ENCODE measurements at places on chromosomes 5 and 9.

GRCh38 chr9:101478444-101478843 lies 42.9 kb upstream of the ALDOB start:
- no peak for DNase-seq

DNA sequence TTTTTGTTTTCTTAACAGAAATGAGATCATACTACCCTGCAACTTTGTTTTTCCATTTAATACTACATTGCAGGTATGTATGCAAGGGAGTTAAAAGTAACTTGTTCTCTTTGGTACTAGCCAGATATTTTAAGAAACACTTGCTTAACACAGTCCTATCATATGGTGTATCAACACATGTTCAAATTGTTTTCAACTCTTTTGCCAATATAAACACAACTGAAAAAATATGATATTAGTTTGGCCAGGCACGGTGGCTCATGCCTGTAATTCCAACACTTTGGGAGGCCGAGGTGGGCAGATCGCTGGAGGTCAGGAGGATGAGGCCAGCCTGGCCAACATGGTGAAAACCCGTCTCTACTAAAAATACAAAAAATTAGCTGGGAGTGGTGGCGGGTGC lies 41.6 kb downstream of the RNF38 start:
- no peak for DNase-seq

DNA sequence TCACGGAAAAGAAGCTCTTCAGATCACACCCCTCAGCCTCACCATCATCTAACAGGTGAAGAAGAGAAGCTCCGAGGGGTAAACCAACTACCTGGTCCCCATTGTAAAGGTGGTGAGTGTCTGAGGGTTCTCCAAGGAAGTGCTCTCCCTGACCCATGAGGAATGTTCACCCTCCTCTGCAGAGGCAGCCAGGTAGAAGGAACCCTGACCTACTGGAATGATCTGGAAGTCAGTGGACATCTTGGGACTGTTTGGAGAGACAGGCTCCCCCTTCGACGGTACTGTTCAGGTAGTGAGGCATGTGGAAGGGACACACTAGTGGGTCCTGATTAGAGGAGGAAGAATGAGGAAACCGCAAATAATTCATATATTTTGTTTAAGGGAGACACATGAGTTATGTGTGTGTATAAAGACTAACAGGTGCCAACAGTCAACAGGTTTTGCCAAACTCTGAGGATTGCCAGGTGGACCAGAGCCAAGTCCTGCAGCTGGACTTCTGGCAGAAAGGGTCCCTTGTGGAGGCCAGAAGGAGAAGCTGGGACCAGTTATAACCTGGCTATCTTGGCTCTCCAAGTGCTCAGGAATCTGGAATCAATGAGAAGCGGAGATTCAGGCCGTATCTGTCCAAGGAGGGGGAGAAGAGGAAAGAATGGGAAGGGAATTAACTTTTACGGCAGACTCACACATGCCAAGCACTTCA lies 3.0 kb upstream of the ZBTB34 start:
- DNase-seq: no peak

- peak; percentile 98 for DNase-seq
Observed at GRCh38 chr9:132546148-132547051, 36.0 kb upstream of the BARHL1 start.

DNA sequence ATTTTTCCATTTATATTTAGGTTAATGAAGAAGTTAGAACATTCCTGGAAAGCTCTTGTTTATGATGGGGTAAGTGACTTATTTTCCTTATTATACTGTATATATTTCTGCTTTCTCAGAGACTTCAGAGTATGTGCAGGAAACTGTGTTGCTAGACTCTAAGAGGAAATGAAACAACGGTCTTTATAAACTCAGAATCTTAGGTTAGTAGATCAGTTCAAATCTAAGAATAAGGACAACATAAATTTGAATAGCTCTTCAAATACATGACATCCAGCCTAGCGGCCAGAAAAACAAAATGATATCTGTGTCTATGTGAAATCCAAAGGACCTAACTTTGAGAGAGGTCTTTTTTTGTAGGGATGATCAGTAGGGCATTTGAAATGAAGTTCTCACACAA lies 94.3 kb downstream of the PRKACG start:
- no peak for DNase-seq

All from SK-N-DZ (cell line).